OCI-M1 (cell line): ENCODE measurements at places on chromosomes 4 and X.
A peak's percentile ranks its signal among the peaks of the same experiment; 100 is the strongest.

GRCh38 chr4:8817096-8817812, 54.4 kb downstream of the HMX1 start:
- DNase-seq = no peak

GRCh38 chrX:125710403-125711062, 390.9 kb downstream of the TEX13C start:
- DNase-seq = no peak

- no peak for DNase-seq
Observed at GRCh38 chr4:26766141-26766540, 94.5 kb upstream of the STIM2 start.

DNA sequence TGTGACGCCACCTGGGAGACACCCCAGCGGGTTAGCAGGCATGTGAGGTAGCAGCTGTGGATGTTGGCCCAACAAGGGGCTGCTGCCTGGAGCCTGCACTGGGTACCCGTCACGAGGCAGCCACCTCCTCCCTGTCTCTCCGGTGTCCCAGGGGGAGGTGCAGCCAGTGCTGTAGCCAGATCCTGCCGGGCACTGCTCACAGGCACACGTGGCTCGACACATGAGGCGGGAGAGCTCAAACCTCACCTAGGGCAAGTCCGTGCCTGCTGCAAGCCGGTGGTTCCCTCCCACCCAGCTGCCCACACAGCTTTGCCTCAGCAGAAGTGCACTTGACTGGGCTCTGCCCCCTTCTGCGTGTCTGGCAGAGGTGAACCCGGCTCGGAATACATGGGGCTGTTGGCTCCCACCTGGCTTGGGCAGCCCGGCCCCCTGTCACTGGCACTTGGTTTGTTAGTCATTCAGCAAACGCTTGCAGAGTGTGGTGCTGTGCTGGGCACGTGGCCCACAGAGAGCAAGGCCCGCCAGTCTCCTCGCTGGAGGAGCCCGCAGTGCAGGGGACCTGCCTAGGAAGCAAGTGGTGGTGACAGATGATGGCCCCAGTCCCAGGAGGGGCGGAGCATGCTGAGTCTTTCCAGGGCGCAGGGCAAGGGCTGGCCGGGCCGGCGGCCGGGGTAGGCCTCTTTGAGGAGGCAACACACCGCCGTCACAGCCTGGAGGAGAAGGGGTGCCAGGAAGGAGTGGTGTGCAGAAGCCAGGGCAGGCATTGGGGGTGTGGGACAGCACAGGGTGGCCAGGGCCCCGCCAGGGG, 10.1 kb upstream of the SH3TC1 start:
- DNase-seq = no peak

GRCh38 chrX:121000589-121000988, 15.0 kb upstream of the CT47A1 start:
- DNase-seq = peak; percentile 81

DNA sequence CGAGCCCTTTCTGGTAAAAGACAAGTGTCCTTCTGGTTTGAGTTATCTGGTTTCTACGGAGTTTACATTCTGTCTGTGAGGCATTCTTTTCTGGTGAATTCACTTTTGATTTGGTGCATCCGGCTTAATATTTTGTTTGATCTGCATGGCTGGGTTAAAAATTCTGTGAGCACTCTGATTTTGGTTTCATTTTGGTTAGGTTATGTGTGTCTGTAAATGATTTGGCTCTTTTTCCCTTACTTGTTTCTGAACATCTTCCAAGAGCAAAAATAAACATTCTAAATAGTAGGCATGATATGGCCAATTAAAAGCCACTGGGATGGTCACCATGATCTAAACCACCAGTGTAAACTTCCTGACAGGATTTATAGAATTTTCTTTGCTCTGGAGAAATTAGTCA, 85.7 kb upstream of the PTPN13 start:
- DNase-seq = no peak

GRCh38 chrX:9662148-9662547, 103.5 kb downstream of the GPR143 start:
- DNase-seq = no peak

GRCh38 chrX:10398215-10398614, 222.2 kb downstream of the MID1 start:
- DNase-seq = no peak

DNA sequence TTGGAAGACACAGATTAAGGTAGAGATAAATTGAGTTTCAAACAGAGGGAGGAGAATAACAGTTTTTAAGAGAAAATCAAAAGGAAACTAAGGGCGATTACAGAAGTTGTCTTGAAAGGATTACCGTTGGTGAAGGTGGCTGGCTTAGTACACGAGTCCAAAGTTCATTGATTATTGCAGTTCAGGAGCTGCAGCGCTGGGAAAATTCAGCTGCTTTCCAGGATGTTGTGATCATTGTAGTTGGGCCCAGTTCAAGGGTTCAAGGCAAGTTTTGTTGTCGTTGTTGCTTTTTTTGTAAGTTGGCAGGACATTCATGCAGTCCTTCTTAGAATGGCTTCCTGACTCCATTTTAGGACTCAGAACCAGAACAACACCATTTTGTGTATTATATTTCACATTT, 461.7 kb downstream of the RAPGEF2 start:
- no peak for DNase-seq

- no peak for DNase-seq
Observed at GRCh38 chr4:112674376-112674775, 37.4 kb downstream of the LARP7 start.
